Activated naive CD8-positive, alpha-beta T cell treated with anti-CD3 and anti-CD28 coated beads, Interleukin-2, amount 10 ng/mL, durations not matched to agents 7 days and 5 days (primary cell): ENCODE measurements at places on chromosomes 6 and 20.
A peak's percentile ranks its signal among the peaks of the same experiment; 100 is the strongest.

GRCh38 chr6:1436334-1437306, 47.2 kb downstream of the FOXF2 start:
- DNase-seq, result no peak

- peak; percentile 11 for DNase-seq
Observed at GRCh38 chr6:43933148-43933885, 163.3 kb downstream of the VEGFA start.

GRCh38 chr6:13453771-13454251, 33.6 kb downstream of the GFOD1 start:
- no peak for DNase-seq

GRCh38 chr6:56759521-56759920, 116.8 kb upstream of the DST start:
- DNase-seq, result no peak

DNA sequence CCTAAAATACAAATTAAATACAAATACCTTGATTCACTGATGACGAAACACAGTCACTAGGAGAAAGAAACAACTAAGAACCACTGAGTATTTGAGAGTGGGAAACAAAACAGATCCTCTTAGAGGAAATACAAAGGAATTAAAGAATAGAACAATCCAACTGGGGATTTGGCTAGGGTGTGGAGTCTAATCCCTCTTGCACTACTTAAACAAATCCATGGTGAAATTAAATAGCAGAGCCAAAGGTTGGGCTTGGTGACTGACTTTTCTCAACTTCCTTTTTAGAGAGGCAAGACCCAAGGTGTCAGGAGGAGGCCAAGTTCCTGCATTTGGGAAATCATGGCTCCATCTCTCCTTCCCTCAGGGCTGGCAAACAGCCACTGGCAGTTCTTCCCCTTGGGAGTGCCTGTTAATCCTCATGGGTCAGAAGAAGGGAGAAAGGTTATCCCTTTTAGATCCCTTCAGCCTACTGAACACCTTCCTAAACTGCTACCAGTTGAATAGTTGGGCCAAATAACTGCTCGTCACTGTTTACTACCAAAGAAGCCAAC, 101.2 kb upstream of the TRAF3IP2 start:
- DNase-seq, result no peak

DNA sequence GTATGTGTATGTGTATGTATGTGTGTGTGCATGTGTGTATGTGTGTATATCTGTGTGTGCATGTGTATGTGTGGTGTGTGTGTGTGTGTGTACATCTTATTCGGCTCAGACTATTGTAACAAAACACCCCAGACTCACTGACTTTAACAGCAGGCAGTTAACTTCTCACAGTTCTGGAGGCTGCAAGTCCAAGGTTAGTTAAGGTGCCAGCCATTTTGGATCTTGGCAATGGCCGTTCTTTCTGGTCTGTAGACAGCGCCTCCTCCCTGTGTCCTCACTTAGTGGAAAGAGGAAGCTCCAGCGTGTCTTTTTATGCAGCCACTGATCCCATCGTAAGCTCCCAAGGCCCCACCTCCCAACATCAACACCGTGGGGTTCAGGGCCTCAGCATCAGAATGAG, 128.3 kb upstream of the THBS2 start:
- no peak for DNase-seq

DNA sequence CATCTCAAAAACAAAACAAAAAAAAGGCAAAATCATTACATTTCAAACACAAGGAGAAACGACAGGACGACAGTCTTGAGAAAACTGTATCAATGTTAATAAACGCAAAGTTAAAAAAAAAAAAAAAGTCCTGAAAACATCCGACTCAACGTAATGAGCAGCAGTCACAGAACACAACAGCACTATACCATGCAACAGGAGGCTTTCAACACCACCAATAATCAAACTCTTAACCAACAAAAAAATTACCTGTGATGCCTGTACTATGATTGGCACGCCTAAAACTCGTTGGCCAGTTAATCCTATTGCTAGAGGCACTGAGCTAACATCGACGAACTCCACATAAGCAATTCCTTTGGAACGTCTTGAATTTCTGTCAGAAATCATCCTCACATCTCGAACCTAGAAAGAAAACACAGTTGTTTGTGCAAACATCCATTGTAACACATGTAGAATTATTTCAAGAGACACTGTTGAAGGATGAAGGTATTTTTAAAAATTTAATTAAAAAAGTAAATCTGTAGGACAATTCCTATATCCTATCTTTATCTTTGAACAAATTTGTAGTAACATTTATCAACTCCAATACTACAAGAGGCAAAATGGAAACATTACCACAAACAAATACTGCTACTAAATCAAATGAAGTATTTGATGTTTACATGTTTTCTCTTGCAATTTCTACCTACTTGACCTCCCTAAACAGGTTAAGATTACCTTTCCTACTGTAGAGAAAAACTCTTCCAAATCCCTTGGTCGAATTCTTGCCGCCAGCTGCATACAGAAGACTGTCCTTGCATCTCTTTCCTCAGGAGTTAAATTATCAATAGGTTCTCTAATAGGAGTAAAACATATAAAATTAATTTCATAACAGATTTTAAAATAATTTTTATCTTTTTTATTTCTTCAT, 17.5 kb downstream of the RBM39 start:
- no peak for DNase-seq

DNA sequence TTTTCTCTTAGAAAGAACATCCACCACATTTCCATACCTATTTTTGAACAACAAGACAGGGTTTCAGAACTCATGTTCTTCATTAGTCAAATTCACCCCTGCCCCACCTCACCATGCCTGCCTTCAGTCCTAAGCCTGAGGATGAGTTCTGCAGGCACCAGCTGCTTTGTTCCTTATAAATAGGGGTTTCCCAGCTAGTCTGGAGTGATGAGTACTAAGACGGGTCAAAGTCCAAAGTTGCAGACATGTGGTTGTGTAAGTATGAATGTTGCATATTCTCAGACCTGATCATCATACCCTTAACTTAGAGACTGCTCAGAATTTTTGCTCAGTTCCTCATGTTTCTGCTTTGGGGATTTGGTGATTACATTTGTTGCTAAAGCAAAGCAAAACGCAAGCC, 257.7 kb upstream of the CDYL start:
- DNase-seq, result no peak

- no peak for DNase-seq
Observed at GRCh38 chr6:100892116-100892515, 11.0 kb upstream of the ASCC3 start.

DNA sequence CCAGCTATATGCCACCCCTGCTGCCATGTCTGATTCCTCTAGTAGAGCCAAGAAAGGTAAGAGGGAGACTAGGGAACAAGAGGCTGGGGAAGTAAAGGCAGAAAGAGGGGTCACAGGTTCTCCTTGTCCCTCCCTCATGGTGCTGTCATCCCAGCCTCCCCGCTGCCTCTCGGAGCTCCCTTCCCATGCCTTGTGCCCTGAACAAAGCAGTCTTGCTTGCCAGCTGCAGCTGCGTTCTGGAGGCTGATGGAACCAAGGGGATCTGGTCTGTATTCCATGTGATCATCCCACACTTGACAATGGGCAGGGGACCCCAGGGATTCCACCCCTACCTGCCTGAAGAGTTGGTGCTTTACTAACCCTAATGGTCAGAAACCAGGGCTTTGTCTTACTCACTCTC, 61.4 kb downstream of the DAAM2 start:
- no peak for DNase-seq

DNA sequence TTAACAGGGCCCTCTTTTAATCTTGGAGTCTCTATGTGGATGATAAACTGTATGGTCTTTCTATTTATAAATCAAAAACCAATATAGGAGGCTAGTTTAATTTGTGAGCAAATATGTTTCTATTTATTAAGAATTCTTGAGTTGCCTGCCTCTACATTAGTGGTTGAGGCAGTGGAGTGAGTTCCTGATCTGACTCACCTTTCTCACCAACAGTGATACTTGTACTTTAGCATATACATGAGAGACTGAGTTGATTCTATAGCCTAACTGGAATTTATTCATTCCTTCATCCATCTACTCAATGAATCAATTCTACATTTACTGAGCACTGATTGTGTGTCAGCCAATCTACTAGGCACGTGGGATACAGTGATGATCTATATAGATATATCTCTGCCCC, 126.9 kb downstream of the TRMT11 start:
- DNase-seq, result no peak

GRCh38 chr6:41488433-41489119, 57.6 kb upstream of the FOXP4 start:
- no peak for DNase-seq

- DNase-seq, result no peak
Observed at GRCh38 chr6:8195040-8195713, 92.8 kb upstream of the EEF1E1 start.

GRCh38 chr20:50455656-50456451, 54.3 kb upstream of the PTPN1 start:
- no peak for DNase-seq

GRCh38 chr6:74415056-74415455, 719.1 kb downstream of the CD109 start:
- DNase-seq, result no peak

DNA sequence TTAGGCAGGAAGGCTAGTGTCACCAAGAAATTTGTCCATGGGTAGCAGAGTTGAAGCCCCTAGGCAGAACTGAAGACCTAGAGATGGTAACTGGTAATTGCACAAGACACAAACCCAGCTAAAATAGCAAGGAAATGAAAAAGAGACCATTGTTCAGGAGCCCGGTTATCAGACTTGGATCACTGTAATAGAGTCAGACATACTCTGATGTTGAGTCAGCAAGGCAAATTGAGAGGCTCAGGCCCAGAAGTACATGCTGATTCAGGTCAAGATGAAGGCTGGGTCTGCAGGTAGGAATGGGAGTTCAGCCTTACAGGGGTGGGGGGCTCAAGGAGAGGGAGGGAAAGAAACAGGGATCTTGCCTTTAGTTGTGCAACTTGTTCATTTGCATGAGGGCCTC, 6.5 kb upstream of the TMEM242 start:
- no peak for DNase-seq

DNA sequence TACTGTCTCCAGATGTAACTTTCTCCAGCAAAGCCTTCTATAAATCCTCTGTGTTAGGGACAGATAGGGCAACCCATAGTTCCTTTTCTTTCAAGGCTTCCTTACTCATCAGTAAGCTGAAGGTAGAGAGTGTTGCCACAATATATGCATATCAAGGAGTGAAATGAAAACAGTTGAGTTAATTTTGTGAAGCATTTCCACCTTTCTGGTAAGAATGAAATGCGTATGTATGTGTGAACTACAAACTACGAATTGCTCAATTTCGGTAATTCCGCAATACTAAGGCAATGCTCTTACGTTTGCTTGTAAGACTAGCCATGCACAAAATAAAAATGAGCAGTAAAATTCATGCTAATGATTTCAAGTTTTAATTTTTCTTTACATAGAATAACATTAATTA, 61.2 kb upstream of the HBS1L start:
- no peak for DNase-seq

- DNase-seq, result no peak
Observed at GRCh38 chr6:110325197-110325596, 33.0 kb downstream of the METTL24 start.

GRCh38 chr6:19860235-19860877, 23.2 kb downstream of the ID4 start:
- no peak for DNase-seq
